Activated T-cell treated with anti-CD3 and anti-CD28 coated beads, Interleukin-2, amount 50 U/mL, for 72 hours (primary cell): ENCODE measurements at places on chromosomes 2 and 18. TPM values are rescaled to one million over a fixed set of nuclear protein-coding genes. Genes with fewer than 3 reads are reported as not detected.
A peak's percentile ranks its signal among the peaks of the same experiment; 100 is the strongest.

DNA sequence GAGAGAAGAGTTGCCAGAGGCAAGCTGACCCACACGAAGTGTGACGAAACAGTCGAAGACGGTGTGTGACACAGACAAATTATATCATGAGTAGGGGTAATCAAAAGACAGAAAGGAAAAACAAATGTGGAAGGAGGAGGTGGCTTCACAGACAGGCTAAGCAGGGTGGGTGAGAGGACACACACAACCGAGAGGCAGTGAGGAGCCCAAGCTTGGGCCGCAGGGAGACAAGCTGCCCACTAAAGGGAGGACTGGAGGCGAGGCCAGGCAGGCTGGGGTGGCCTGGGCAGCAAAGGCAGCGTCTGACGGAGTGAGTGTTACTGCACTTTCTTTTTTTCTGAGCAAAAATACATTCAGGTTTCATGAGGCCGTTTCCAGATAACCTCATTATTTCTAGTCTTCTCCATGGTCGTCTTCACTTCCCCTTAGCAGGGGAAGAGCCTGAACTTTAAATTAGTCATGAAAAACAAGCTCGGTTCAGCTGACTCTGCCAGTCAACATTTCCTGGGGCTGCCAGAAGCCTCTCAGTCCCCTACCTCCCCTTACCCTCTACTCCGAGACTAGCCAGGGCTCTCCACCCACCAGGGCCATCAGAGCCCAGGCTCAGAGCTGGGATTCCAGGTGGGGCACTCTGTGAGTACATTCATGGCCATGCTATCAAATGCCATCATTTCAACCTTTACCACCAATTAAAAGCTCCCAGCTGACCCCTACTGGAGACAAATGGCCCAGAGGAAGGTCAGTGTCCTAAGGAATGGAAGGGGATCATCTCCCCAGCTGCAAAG lies 13.8 kb upstream of the ZFP36L2 start:
- no peak for DNase-seq

- DNase-seq, result no peak
Observed at GRCh38 chr2:29304399-29305060, 189.3 kb downstream of the CLIP4 start.

- no peak for DNase-seq
Observed at GRCh38 chr2:156437272-156437930, 1.2 kb downstream of the GPD2 start.

DNA sequence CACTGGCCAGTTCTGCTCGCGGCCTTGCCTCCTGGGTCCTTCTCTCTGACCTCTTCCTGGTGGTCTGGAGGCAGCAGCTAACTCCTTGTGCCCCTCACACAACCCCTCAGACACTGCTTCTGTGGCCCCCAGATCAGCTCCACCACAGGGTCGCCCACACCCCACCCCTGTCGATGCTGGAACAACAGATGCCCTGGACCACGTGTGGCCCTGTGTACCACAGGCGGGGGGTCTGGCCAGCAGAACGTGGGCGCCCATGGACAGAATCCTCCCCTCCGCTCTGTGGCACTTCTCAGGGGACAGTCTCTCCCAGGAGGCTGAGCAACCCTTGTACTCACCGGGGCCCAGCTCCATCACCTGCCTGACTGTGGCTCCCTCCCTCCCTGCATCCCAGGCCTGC lies 245.6 kb downstream of the NDUFA10 start:
- no peak for DNase-seq

The SIGLEC15 gene
- total RNA-seq, result not detected

The PLGLB1 gene
- total RNA-seq, result 4.4 TPM

GRCh38 chr2:118786746-118787145 lies 60.7 kb downstream of the EN1 start:
- no peak for DNase-seq

DNA sequence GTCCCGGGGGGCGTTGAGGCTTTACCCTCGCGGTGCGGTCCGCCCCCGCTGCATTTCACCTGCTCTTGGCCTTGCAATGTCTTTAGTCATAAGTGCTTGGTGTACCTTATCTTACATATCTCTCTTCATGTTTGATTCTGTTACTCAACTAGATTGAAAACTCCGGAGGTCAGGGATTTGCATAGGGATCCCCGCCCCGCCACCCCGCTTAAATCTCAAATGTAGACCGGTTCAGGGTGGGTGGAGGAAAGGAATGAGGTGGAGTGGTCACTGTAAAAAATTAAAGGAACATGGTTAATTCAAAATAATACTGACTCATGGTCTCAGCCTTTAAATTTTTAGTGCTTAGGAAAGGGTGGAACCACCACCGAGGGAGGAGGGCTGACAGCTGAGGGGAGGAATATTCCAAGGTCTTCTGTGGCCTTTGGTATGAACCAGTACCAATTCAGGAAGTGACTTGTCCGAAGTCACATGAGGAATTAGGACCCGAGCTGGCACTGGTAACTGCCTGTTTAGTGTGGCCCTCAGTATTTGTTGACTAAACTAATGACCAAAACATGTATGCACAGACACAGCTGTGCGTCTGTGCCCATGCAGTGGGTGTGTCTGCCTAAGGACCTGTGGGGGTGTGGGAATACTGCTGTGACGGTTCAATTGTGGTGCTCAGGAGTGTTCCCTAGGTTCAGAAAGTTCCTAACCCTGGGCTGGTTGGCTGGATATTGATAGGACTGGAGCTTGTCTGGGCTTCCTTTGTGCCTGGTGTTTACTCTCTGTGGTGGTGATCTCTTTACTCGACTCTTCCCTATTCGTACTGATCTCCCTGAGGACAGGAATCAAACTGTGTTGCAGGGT lies 1.0 kb downstream of the PLEKHB2 start:
- peak; percentile 62 for DNase-seq

- no peak for DNase-seq
Observed at GRCh38 chr18:79549638-79550000, 130.0 kb upstream of the CTDP1 start.

- no peak for DNase-seq
Observed at GRCh38 chr2:128525653-128526052, 207.0 kb upstream of the HS6ST1 start.

The TXNDC2 gene
- total RNA-seq, result not detected
